ENCODE measurements at places on chromosomes 4 and X.

DNA sequence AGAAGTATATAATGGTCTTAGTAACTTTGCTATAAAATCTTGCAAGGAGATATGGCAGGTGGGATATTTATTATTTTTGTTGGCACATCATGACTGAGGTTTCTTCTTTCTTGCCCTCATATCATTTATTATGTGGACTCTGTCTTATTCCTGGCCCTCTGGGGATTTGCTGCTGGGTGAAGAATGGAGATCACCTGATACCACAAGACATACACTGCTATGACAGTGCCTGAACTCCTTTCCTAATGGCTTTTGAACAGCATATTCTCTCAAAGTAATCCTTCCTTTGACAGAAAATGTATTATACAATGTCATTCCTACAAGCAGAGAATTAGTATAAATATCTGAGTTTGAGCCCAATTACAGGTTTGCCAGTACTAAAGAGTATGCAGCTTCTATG lies 22.0 kb upstream of the ADGRA3 start:
- no peak for DNase-seq

DNA sequence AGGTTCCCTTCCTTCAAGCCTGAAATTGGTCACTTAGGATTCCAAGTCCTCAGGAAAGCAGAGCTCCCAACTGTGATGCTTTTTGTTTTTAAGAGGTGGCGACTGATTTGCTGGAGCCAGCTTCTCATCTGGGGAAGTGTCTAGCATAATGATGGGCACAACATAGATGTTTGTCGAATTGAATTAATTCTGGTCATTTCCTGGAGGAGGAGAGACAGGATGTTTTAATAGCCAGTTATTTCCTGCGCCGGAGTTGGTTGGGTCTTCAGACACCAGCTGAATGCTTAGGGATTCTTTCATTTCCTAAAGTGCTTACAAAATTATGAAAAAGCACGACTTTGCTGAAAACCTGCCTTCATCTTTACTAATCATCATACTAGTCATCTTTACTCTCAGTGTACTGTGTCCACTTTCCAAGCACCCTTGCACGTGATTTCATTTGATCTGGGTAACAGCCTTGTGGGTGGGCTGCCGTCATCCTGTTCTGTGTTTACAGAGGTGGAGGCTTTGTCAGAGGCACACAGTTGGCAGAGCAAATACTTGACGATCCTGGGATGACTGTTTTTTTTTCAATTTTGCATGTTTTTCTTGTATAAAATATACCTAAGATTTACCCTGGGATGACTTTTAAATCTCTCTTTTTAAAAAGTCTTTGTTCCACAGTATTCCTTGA lies 49.5 kb downstream of the RGS12 start:
- no peak for DNase-seq

DNA sequence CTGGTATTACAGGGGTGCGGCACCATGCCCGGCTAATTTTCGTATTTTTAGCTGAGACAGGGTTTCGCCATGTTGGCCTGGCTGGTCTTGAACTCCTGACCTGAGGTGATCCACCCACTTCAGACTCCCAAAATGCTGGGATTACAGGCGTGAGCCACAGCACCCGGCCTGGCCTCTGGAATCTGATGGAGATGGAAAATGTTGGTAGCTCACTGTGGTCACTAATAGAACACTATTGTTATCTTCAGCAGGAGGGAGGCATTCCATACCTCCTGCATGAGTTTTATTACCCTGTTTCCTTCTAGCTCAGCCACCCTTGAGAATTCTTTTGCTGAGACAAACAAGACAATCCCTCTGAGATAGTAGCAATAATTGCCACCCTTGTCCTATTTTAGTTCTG lies 105.0 kb downstream of the SHROOM3 start:
- DNase-seq = no peak

- DNase-seq = no peak
Measured at GRCh38 chrX:70669120-70669519, 224.5 kb downstream of the DLG3 start.

DNA sequence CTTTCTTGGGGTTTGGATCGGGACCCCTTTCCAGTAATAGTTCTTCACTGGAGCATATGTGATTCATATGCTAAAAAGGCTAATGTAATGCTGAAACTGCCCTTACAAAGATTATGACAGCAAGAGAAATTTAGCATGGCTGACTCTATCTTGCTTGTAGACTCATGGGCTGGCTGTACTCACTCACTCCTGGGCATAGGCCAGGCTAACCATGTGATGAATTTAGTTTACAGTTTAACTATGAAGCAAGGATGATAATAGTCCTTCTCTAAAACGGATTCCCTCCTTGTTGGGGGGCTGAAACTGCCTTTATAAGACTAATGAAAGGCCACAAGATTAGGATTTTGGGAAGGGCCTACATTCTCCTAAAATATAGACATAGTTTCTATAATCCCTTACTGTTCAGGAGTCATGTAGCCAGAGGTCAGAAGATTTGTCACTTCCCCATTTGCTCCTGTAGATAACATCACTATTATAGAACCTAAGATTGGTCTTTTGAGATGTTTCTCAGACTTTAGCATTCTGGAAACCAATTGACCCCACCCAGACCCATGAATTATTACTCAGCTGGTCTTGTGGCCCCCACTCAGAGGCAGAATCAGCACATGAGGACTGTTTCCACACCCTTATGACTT lies 20.8 kb upstream of the CEP135 start:
- no peak for DNase-seq

DNA sequence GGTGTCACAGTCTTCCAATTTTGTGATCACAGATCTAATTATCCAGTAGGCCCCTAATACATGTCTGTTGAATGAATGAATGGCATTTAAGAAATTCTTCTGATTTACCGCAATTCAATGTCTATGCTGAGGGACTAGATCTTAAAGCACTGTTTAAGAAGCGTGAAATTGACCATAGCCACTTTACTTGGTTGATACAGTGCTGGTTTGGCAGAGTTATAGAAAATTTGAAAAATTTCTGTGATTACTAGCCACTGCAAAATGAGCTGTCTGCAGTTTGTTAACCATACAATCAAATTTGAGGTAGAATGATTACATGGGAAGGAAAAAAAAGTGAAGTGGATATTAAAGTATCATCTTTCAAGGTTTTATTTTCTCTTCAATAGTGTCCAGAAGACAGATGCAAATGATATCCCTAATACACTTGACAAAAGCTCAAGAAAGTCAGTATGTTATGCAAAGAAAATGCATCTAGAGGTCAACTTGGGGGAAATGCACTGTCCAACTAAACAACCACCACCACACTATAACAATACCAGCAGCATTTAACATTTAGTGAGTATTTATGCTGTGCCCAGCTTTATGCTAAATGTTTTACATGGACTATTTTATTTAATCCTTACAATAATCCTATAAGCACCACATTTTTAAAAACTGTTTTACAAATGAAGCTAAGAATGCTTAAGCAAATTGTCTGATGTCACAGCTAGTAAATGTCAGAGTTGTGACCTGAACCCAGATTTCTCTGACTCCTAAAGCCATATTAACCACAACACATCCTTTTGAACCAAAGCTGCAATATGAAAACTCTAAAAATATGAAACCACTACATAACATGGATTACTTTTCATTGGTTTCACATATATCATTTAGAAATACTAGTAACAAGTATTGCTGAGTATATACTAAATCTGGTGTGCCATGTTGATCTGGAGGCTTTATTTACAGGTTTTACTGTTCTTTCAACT lies 217.9 kb upstream of the MAB21L2 start:
- DNase-seq = no peak

DNA sequence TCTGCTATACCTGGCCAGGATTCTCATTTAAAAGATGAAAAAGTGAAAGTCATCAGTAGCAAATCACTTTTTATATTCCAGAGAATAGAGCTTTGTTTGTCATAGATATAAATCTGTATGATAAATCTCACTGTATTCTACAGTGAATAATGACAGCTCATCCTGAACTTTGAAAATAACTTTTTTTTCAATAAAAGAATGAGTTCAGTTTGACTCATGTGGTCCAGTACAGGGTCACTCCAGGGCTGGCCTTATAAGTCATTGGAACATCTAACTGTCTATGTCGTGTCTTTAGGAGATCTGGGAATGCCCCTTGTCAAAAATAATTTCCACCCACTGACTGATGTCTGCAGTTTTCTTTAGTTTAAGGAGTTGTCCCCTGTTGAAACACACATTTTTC lies 18.5 kb upstream of the CXCL8 start:
- no peak for DNase-seq

DNA sequence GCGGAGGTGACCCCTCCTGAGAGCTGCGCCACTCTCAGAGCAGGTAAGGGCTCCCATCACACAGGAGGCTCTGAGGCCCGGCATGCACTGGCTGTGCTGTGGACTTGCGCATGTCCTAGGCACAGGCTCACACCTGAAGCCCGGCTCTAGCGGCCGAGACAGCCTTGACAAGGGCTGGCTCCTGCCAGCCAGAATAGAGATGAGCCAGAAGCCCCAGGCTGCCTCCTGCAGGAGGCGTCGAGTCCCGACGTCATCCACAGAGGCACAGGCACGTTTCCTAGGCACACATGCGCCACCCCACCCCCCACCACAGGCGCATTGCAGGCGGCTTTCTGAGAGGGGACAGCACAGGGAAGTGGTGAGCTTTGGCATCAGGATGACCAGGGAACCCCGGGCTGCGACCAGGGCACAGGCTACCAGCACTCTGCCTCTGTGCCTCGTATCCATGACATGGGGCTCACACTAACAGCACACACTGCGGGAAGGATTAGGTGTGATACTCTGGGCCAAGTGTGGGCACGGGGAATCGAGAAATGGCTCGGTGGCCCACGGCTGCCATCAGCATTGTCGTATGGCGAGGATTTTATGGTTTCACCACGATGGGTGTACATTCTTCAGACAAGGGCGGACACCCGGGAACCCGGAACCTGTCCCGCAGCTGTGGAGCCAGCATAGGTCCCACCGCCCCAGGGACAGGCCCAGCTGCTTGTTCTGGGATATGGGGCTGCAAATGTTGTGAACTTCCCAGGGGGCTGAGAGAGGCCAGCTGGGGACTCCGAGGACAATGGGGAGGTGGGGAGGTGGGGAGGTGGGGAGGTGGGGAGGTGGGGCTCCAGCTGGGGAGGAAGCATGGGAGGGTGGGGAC lies 90.7 kb upstream of the ADRA2C start:
- DNase-seq = no peak

- no peak for DNase-seq
Measured at GRCh38 chr4:31647786-31648185, 927.6 kb downstream of the PCDH7 start.

DNA sequence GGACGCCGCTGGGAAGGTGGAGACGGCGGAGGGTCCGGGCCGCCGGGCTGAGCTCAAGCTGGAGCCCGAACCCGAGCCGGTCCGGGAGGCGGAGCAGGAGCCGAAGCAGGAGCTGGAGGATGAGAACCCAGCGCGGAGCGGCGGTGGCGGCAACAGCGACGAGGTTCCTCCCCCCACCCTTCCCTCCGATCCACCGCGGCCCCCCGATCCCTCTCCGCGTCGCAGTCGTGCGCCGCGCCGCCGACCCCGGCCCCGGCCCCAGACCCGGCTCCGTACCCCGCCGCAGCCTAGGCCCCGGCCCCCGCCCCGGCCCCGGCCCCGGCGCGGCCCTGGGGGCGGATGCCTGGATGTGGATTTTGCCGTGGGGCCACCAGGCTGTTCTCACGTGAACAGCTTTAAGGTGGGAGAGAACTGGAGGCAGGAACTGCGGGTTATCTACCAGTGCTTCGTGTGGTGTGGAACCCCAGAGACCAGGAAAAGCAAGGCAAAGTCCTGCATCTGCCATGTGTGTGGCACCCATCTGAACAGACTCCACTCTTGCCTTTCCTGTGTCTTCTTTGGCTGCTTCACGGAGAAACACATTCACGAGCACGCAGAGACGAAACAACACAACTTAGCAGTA lies 483 bp downstream of the USP27X start:
- no peak for DNase-seq

DNA sequence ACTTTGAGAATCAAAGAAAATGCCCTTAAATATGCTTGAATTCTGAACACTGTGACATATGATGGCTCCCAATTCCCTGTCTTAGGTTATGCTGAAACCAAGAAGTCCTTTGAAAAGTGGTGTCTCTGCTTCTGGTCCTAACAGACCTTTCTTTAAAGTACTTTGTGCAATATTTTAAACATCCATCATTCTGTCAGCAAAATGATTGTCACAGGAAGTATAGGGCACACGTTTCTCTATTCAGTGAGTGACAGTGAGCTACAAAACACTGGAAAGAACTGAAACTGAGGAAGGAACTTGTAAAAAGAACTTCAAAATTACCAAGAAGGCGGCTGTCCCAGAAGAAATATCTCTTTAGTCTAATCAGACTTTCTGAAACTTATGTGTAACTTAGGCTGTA lies 12.2 kb upstream of the NUP54 start:
- no peak for DNase-seq

GRCh38 chrX:65999563-66000148 lies 40.2 kb downstream of the VSIG4 start:
- DNase-seq = no peak

GRCh38 chrX:13142891-13143290 lies 98.5 kb upstream of the FAM9C start:
- DNase-seq = no peak

DNA sequence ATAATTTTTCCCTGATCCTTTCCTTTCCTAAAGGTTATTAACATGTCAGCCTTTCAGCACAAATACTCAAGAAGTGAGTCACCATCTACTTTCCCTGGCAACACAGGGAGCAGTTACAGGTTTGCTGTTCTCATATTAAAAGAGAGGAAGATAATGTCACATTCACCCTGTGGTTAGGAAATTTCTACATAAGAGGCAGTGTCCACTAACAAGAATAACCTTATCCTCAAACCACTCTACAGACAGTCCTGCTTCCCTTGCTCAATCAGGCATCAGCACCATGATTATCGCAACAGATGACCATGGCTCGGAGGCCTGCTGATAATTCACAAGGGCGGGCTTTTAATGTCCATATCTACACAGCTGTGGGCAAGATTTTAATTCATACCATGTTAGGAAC lies 30.9 kb downstream of the RNF150 start:
- no peak for DNase-seq
